HAP-1 (cell line): ENCODE measurements at places on chromosomes 11 and 22.

DNA sequence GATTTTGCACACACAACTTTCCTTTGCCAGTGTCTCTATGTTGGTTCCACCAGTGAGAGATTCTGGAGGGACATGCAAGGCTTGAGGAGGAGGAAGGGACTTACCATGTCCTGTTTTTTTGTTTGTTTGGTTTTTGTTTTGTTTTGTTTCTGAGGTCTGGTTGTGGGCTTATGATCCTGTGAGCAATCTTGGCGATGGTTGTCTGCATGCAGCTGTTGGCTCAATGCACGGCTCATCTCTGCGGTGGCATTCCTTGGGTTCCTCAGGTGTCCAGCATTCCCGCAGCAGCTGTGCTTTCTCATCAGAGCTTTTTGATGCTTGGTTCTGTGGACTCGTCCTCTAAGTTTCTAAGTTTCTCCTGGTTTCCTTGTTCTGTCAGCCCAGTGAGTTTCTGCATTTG lies 4.8 kb upstream of the NNMT start:
- DNase-seq = no peak

GRCh38 chr11:124760205-124760652 lies 1.9 kb downstream of the ESAM start:
- no peak for DNase-seq

- DNase-seq = no peak
These were observed 21.4 kb downstream of the FJX1 start for GRCh38 chr11:35639591-35640179.

DNA sequence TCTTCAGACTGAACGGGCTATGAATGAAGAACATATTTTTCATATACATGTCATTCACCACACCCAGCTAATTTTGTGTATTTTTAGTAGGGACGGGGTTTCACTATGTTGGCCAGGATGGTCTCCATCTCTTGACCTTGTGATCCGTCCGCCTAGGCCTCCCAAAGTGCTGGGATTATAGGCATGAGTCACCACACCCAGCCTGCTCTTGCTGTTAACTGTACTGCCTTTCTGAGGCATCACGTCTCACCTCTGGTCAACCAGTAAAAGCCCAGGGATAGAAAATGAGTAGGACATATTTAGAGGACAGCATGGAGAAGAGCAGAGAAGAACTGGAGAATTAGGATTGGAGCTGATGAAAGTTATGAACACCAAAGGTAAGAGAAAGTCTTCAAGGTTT lies 55.6 kb downstream of the APOL3 start:
- DNase-seq = no peak

DNA sequence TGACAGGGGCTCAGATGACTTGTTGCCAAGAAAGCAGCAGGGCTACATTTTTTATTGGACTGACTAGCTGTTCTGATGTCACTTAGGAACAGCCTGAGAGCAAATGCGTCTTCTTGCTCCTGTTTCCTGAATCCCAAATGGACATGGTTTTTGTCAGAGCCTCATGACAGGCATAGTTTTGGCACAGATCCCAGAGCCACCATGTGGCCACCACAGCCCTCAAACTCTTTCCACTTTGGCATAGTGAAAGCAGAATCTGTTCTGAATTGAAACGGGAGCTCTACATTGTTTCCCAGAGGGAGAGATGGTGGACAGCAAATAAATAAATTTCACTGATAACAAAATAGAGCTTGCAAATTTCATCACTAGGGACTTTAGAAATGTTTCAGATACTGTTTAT lies 222.2 kb downstream of the C11orf87 start:
- DNase-seq = no peak

- DNase-seq = no peak
These were observed 378.3 kb downstream of the BRD1 start for GRCh38 chr22:49449377-49449776.

DNA sequence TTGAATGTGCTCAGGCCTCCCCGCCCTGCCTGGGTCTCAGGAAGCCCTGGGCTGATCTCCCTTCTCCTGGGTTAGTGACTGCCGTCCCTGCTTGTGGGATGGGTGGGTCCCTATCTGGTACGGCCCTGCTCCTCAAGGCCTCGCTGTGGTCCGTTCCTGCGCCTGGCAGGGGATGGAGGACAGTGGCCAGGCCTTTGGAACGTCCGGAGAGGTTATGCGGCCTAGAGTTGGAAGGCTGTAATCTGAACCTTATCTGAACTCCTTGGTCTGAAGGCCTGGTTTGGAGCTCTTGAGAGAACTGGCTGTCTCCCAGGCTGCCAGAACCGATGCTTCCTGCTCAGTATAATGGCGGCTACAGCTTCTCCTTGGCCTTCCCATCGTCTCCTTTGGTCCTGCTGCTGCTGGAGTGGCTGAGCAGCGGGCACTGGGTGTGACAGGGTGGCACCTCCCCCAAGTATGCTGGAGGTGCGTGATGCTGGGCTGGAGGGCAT lies 72.8 kb downstream of the FLI1 start:
- DNase-seq = no peak
